DND-41 (cell line): ENCODE measurements at places on chromosomes 5 and 9.
A peak's percentile ranks its signal among the peaks of the same experiment; 100 is the strongest.

DNA sequence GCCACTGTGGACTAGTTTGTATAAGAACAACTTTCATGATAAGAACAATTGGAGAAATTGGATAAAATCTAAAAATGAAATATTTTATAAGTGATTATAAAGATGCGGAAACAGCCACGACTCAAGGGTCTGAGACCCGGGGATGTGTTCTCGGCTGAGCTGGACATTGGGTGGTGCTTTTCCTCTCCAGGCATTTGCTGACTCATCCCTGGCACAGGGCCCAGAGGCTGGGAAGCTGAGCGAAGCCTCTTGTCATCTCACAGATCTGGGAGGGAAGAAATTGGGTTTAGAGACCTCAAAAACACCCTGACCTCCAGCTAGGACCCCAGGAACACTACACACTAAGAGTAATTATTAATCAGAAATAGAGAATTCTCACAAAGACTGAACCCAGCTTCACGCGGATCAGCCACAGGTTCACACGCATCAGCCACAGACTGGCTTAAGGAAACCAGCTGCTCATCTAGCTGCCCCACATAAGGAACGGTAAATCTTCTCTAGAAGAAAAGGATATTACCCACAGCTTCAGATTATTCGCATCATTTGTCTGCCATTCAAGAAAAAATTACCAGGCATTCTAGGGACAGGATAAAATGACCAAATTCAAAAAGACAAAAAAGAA lies 2.8 kb upstream of the OR2V1 start:
- no peak overlapping the region for H3K27ac ChIP-seq
- H3K4me3 ChIP-seq: no peak overlapping the region
- peaks cover 25% of the 10 kb centered on the region for H3K27me3 ChIP-seq
- no peak for DNase-seq

DNA sequence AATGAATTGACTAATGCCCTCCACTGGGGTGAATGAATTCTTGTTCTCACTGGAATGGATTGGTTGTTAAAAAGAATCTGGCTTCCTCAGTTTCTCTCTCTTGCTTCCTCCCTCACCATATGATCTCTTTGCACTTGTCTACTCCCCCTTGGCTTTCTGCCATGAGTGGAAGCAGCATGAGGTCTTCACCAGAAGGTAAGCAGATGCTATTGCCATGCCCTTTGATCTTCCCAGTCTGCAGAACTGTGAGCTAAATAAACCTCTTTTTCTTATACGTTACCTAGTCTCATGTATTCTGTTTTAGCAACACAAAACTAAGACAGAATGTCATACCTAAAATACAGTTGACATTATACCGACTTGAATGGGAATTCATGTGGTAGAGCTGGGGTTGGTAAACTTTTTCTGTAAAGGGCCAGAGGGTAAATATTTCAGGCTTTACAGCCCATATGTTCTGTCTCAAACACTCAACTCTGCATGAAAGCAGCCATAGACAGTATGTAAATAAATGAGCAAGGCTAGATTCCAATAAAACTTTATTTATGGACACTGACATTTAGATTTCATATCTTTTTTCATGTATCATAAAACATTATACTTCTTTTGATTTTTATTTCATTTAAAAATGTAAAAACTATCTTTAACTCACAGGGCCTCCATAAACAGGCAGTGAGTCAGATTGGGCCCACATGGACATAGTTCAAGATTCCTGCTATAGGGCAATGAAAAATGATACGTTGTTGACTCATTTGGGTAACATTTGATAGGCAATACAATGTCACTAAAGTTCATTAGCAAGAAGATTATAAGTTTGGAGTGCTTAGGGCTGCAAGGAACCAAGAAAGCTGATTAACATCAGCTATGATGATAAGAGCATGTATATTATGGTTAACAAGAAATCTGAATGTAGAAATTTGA lies 79.4 kb upstream of the TLE4 start:
- H3K4me1 ChIP-seq: no peaks in the 10 kb centered on the region
- DNase-seq: no peak
- no peak overlapping the region for H3K27ac ChIP-seq

GRCh38 chr9:27387722-27388121 lies 90.8 kb upstream of the EQTN start:
- no peak for DNase-seq
- no peak overlapping the region for H3K4me3 ChIP-seq
- no peaks in the 10 kb centered on the region for H3K27me3 ChIP-seq
- H3K36me3 ChIP-seq: no peaks in the 10 kb centered on the region
- H3K27ac ChIP-seq: no peak overlapping the region

DNA sequence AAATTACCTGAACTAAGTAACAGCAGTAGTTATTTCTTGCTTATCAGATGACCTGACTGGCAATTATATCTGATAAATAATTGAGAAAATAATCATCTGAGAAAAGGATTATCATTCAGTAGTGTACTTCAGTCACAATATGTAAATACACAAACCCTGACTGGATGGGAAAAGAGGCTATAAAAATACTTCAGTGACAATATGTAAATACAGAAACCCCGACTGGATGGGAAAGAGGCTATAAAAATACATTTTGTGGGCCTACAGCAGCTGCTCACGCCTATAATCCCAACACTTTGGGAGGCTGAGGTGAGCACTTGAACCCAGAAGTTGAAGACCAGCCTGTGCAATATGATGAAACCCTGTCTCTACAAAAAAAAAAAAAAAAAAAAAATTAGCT lies 11.1 kb downstream of the UBAP2 start:
- H3K27ac ChIP-seq: no peak overlapping the region
- no peaks in the 10 kb centered on the region for H3K27me3 ChIP-seq
- no peaks in the 10 kb centered on the region for H3K4me1 ChIP-seq
- no peak overlapping the region for H3K4me3 ChIP-seq
- H3K36me3 ChIP-seq: peaks cover 11% of the 10 kb centered on the region; the same call in 1 of the 2 replicates

GRCh38 chr9:77907585-77907984 lies 124.0 kb downstream of the GNAQ start:
- no peak overlapping the region for H3K4me3 ChIP-seq
- peaks cover 86% of the 10 kb centered on the region for H3K4me1 ChIP-seq
- peaks cover 16% of the 10 kb centered on the region for H3K36me3 ChIP-seq
- no peak for DNase-seq
- peak overlapping the region; percentile 100 for H3K27ac ChIP-seq

GRCh38 chr5:55920784-55921183 lies 69.6 kb downstream of the IL31RA start:
- peaks cover 13% of the 10 kb centered on the region for H3K4me1 ChIP-seq
- H3K36me3 ChIP-seq: no peaks in the 10 kb centered on the region
- H3K4me3 ChIP-seq: no peak overlapping the region
- no peak for DNase-seq

DNA sequence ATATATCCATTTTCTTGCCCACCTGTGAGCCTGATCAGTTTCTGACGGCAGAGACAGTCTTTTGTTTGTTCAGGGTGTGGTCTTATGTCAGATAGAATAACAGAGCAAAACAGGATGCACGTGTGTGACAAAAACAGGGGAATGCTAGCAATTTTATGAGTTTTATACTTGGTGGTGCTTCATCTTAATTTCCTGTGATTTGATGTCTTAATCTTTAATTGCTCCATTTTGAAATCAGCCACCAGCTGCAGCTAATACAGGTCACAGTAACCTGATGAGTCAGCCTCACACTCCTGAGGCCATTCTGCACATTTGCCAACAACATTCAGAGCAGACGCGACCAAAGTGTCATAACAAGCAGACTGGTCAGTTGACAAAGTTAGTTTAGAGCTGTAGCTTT lies 42.3 kb upstream of the JMY start:
- H3K27me3 ChIP-seq: no peaks in the 10 kb centered on the region
- DNase-seq: no peak
- no peak overlapping the region for H3K27ac ChIP-seq
- H3K4me3 ChIP-seq: no peak overlapping the region

DNA sequence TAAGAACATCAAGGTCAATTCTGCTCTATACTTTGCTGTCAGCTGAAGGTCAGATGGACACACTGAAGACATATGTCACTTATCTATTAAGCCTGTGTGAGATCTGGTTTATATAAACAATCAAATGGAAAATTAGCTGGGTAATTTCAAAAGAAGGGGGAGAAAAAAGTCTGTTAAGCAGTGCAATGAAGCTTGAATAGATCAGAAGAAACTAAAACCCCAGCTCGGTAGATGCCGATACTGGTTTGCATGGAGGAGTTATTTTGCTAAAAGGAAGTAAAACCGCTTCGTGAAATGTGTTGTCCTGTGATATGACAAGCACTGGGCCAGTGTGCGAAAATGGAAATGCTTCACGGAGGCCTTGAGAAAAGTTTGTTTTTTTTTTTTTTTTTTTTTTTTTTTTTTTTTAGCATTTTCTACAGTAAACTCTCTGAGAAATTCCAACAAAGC lies 148.8 kb downstream of the MEF2C start:
- H3K36me3 ChIP-seq: no peaks in the 10 kb centered on the region
- H3K27ac ChIP-seq: no peak overlapping the region
- H3K27me3 ChIP-seq: no peaks in the 10 kb centered on the region
- no peak for DNase-seq

DNA sequence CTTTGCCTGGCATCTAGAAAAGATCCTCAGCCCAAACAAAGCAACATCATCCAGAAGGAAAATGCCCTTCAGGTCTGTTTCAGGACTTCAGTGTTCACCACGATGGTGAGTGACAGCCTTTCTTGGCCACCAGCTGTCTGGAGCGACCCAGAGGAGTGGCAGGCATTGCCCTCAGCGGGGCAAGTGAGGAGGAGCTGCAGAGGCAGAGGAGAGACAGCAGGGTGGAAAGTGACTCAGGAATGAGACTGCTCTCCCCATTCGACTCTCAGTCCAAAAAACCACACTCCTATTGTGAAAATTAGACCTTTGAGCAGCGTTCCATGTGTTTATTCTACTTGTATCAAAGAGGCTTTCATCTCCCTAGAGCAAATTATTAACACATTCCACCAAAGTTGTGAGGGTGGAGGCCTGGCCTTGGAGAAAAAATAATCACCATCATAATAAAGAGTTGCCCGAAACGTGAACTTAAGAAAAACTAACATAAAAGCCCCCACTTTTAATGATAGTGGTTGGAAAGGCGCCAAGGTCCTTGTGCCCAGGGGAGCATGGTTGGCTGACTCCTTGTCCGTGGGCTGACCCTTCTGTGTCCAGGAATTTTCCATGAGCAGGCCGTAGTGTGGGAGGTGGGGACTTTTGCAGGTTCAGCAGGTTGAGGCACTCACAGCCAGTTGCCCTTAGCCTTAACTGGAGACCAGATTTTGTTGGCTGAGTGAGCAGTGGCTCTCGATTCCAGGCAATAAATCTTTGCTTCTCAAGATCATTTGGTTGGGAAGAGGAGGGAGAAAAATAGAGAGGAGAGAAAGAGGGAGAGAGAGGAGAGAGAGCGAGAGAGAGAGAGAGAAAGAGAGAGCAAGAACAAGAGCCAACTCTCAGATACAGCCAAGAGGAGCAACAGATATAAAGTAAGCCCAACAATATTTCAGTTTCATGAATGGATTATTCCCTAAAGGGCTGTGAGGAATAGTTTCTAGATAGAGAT lies 125.9 kb upstream of the ANKRD55 start:
- H3K4me1 ChIP-seq: no peaks in the 10 kb centered on the region
- no peak for DNase-seq
- peaks cover 12% of the 10 kb centered on the region for H3K27me3 ChIP-seq
- no peaks in the 10 kb centered on the region for H3K36me3 ChIP-seq
- no peak overlapping the region for H3K4me3 ChIP-seq
- no peak overlapping the region for H3K27ac ChIP-seq

DNA sequence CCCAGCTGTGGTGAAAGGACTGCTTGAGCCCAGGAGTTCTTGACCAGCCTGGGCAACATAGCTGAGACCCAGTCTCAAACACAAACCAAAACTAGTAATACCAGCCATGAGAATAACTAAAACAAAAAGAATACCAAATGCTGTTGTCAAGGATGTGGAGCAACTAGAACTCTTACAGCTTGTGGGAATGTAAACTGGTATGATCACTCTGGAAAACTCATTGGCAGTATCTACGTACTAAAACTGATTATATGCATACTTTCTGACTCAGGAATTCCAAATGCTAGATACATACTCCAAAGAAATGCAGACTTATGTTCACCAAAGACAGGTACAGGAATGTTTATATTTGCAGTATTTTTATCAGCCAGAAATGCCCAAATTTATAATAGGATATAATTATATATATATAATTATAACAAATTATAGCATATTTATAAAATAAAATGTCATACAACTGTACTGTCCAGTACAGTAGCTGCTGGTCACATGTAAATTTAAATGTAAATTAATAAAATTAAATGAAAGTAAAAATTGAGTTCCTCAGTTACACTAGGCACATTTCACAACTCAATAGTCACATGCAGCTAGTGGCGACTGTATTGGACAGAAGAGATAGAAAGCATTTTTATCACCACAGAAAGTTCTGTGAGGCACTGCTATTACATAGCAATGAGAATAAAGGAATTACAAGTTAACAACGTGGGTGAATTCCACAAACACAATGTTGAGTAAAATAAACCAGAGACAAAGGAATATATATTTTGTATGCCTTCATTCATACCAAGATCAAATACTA lies 118.5 kb downstream of the GNAQ start:
- no peaks in the 10 kb centered on the region for H3K27me3 ChIP-seq
- H3K4me1 ChIP-seq: peaks cover 97% of the 10 kb centered on the region
- no peak overlapping the region for H3K4me3 ChIP-seq
- peaks cover 15% of the 10 kb centered on the region for H3K36me3 ChIP-seq
- no peak for DNase-seq

GRCh38 chr9:72169178-72169577 lies 19.9 kb downstream of the GDA start:
- H3K4me3 ChIP-seq: no peak overlapping the region
- no peak for DNase-seq
- no peaks in the 10 kb centered on the region for H3K27me3 ChIP-seq
- H3K36me3 ChIP-seq: no peaks in the 10 kb centered on the region
- H3K4me1 ChIP-seq: no peaks in the 10 kb centered on the region

- H3K36me3 ChIP-seq: no peaks in the 10 kb centered on the region
- H3K4me3 ChIP-seq: no peak overlapping the region
- no peaks in the 10 kb centered on the region for H3K27me3 ChIP-seq
Measured at GRCh38 chr5:9547122-9547947, 1.5 kb upstream of the SEMA5A start.

GRCh38 chr5:155313518-155313917 lies 300.0 kb downstream of the KIF4B start:
- H3K4me1 ChIP-seq: no peaks in the 10 kb centered on the region
- no peaks in the 10 kb centered on the region for H3K27me3 ChIP-seq
- no peak overlapping the region for H3K27ac ChIP-seq

- H3K4me1 ChIP-seq: no peaks in the 10 kb centered on the region
- H3K27me3 ChIP-seq: peaks cover 7% of the 10 kb centered on the region
- no peaks in the 10 kb centered on the region for H3K36me3 ChIP-seq
Measured at GRCh38 chr5:71932655-71933338, 174.5 kb upstream of the MAP1B start.

DNA sequence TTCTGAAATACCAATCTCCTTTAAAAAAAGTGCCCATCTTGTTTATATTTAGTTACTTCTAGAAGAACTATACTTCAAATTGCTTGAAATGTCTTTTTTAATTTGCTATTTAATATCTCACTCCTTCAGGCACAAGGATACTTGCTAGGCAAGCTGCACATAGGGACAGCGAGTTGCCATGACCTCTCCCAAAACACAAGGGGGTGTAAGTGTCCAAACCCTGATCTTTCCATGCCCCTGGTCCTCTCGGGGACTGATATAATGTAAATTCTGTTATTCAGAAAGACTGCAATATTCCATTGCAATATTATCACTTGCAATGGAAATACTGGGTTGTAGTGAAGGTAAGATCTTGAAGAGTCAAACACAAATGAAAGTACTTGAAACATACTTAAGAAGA lies 480.4 kb downstream of the CETN3 start:
- DNase-seq: no peak
- no peaks in the 10 kb centered on the region for H3K27me3 ChIP-seq
- no peak overlapping the region for H3K4me3 ChIP-seq
- no peaks in the 10 kb centered on the region for H3K4me1 ChIP-seq

- H3K4me3 ChIP-seq: no peak overlapping the region
- H3K27ac ChIP-seq: no peak overlapping the region
- H3K27me3 ChIP-seq: no peaks in the 10 kb centered on the region
- DNase-seq: no peak
- H3K36me3 ChIP-seq: no peaks in the 10 kb centered on the region
- no peaks in the 10 kb centered on the region for H3K4me1 ChIP-seq
Measured at GRCh38 chr5:162190-162564, 29.1 kb upstream of the LRRC14B start.
